ENCODE measurements at places on chromosomes 1 and 21.

DNA sequence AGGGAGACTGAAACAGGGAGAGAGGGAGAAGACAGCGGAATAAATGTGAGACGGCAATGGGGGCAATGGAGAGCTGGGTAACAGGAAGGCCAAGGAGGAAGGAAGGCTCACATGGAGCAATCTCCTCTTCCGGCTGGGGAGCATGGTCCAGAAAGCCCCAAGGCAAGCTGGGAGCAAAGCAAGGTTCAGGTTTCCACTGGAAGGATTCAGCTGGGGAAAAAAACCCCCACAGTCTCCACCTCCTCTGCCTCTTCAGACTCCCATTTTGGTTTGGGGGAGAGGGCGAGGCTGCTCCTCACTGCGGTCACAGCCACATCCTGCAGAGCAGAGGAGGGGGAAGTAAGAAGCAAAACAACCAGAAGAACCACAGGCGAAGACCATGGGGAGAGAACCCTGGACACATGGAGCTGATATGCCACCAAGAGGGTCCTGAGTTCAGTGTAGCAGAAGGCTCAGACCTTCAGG is 650 bp downstream of the TNFAIP8L2 start:
- no peaks in the 10 kb centered on the region for H3K27me3 ChIP-seq
- peak overlapping the region; percentile 98 for H3K4me3 ChIP-seq
- peaks cover 40% of the 10 kb centered on the region for H3K4me1 ChIP-seq
- H3K27ac ChIP-seq, result peak overlapping the region; percentile 95

DNA sequence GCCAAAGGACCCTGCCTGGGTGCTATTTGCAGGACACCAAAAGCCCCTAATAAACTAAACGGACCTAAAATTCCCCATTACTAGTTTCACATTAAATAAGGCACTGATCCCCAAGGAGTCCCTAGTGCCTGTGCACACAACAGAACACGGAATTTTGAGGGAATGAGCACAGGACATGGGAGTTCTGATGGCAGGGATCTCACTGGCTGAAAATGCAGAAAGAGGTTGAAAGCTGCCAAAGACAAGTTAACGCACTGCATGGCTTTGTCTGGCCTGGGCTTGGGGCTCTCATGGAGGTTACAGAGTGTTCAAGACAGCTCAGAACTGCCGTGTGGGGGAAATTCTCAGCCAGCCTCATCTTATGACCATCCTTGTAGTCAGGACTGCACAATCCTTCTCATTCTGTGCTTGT is 15.6 kb upstream of the ATP1B1 start:
- peaks cover 8% of the 10 kb centered on the region for H3K4me1 ChIP-seq
- H3K4me3 ChIP-seq, result no peak overlapping the region
- no peak overlapping the region for H3K27ac ChIP-seq
- H3K27me3 ChIP-seq, result peaks cover 12% of the 10 kb centered on the region

- no peaks in the 10 kb centered on the region for H3K27me3 ChIP-seq
- peaks cover 61% of the 10 kb centered on the region for H3K4me1 ChIP-seq
- peaks cover 39% of the 10 kb centered on the region for H3K36me3 ChIP-seq
Observed at GRCh38 chr1:198929111-198929604, 290.3 kb downstream of the PTPRC start.

GRCh38 chr1:107590900-107591622 is 373.9 kb downstream of the VAV3 start:
- H3K36me3 ChIP-seq, result no peaks in the 10 kb centered on the region
- no peak for DNase-seq
- peaks cover 12% of the 10 kb centered on the region for H3K4me1 ChIP-seq
- no peak overlapping the region for H3K27ac ChIP-seq
- no peak overlapping the region for H3K4me3 ChIP-seq
- H3K27me3 ChIP-seq, result no peaks in the 10 kb centered on the region

- no peaks in the 10 kb centered on the region for H3K4me1 ChIP-seq
- H3K27ac ChIP-seq, result no peak overlapping the region
- peaks cover 54% of the 10 kb centered on the region for H3K36me3 ChIP-seq
- DNase-seq, result no peak
- H3K4me3 ChIP-seq, result no peak overlapping the region
Observed at GRCh38 chr1:19101244-19101643, 108.8 kb downstream of the UBR4 start.

- H3K4me3 ChIP-seq, result no peak overlapping the region
- H3K4me1 ChIP-seq, result no peaks in the 10 kb centered on the region
- no peak for DNase-seq
- H3K36me3 ChIP-seq, result no peaks in the 10 kb centered on the region
Observed at GRCh38 chr1:65804584-65804983, 11.9 kb downstream of the PDE4B start.

GRCh38 chr1:223443397-223443796 is 50.2 kb downstream of the CCDC185 start:
- no peaks in the 10 kb centered on the region for H3K4me1 ChIP-seq
- no peak for DNase-seq
- no peak overlapping the region for H3K27ac ChIP-seq
- H3K36me3 ChIP-seq, result no peaks in the 10 kb centered on the region

DNA sequence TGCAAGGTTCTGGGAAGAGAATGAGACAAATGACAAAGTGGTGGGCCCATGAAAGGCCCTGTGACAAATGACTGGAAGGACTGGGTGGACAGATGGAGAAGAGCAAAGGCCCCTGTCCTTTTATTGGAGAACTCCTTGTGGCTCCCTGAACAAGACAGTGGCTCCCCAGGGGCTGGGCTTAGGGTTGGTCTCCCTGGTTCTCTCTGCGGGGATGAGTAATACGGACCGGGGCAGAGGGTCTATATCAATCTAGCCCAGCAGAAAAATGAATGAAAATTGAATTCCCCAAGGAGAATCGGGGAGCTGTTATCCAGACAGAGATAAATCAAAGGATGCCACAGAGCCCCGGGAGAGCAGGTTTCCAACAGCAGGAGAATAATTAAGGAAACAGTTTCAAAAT is 5.2 kb upstream of the LHX4 start:
- no peak overlapping the region for H3K4me3 ChIP-seq
- no peak overlapping the region for H3K27ac ChIP-seq
- no peak for DNase-seq

GRCh38 chr1:244349581-244350001 is 102.1 kb downstream of the ADSS2 start:
- H3K36me3 ChIP-seq, result peaks cover 1% of the 10 kb centered on the region
- H3K27me3 ChIP-seq, result no peaks in the 10 kb centered on the region
- peaks cover 18% of the 10 kb centered on the region for H3K4me1 ChIP-seq
- peak overlapping the region; percentile 49 for H3K27ac ChIP-seq

DNA sequence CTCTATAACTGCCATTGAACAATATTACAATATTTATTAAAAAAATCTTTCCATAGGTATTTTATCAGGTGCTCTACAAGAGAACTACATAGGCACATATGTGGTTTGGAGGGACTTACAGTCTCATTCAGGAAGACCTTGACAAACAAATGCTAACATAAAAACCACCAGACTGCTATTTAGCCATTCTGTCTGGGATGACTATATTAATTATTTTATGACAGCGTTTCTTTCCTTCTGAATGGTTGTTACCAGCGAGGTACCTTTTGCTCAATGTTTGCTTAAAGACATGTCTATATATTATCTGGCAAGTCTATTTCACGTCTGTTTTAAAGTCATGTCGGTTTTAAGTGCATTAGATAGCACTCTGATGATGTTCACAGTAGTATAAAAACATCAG is 69.7 kb downstream of the RUNX1 start:
- H3K27me3 ChIP-seq, result no peaks in the 10 kb centered on the region
- H3K27ac ChIP-seq, result no peak overlapping the region
- no peak for DNase-seq
- peaks cover 73% of the 10 kb centered on the region for H3K4me1 ChIP-seq
- H3K4me3 ChIP-seq, result no peak overlapping the region
- peaks cover 54% of the 10 kb centered on the region for H3K36me3 ChIP-seq

DNA sequence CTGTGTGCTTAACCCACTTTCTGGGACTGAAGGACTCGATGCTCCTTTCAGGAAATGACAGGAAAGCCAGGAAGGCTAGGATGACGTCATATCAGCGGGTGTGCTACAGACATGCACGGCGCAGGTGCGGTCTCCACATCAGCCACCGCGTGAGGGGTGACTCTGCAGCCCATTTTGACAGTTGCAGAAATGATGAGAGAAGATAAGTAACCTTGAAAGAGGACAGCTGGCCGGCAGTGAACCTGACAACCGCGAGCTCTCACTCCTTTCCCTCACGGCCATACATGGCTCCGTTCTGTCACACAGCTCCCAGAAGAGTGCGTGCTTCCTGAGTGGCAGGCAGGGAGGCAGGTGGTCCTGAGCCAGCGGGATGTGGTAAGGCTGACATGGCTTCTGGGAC is 1.7 kb upstream of the KRTAP10-5 start:
- peaks cover 17% of the 10 kb centered on the region for H3K27me3 ChIP-seq
- H3K4me1 ChIP-seq, result peaks cover 5% of the 10 kb centered on the region
- H3K27ac ChIP-seq, result no peak overlapping the region
- H3K36me3 ChIP-seq, result peaks cover 1% of the 10 kb centered on the region
- no peak for DNase-seq
- H3K4me3 ChIP-seq, result no peak overlapping the region

DNA sequence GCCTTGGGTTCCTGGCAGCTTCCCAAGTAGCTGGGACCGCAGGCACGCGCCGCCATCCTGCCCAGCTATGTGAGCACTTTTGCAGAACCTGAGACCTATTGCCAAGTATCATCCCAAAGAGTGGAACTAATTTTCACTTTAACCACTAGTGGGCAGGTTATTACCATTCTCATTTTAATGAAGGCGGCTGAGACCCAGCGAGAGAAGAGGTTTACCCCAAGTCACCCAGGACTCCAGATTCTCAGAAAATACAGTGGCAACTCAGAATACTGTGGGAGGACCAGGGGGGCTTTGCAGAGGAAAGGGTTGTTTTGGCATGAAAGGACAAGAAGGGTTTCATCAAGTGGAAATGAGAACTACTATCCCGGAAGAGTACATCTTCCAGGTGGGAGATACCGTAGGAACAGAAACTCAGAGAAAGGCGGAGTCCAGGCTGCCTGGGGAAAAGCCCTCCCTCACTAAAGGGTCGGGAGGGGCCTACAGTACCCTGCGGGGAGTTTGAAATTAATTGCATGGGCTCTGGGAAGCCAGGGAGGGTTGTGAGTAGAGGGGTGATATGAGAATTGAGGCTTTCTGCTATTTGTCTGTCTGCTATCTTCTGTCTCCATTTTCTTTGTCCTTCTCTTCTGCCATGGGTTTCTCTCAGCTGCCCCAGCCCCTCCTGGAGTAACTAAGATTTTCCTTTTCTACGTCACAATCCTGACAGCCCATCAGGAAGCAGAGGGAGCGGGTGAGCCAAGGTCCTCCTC is 7.2 kb upstream of the SEMA4A start:
- DNase-seq, result peak; percentile 35
- H3K27me3 ChIP-seq, result no peaks in the 10 kb centered on the region
- peak overlapping the region; percentile 78 for H3K4me3 ChIP-seq
- no peaks in the 10 kb centered on the region for H3K36me3 ChIP-seq
- H3K4me1 ChIP-seq, result peaks cover 23% of the 10 kb centered on the region

GRCh38 chr1:166920561-166921475 is 44.8 kb upstream of the TADA1 start:
- peaks cover 36% of the 10 kb centered on the region for H3K27me3 ChIP-seq
- H3K36me3 ChIP-seq, result peaks cover 8% of the 10 kb centered on the region
- H3K4me1 ChIP-seq, result no peaks in the 10 kb centered on the region
- DNase-seq, result no peak
- no peak overlapping the region for H3K27ac ChIP-seq

DNA sequence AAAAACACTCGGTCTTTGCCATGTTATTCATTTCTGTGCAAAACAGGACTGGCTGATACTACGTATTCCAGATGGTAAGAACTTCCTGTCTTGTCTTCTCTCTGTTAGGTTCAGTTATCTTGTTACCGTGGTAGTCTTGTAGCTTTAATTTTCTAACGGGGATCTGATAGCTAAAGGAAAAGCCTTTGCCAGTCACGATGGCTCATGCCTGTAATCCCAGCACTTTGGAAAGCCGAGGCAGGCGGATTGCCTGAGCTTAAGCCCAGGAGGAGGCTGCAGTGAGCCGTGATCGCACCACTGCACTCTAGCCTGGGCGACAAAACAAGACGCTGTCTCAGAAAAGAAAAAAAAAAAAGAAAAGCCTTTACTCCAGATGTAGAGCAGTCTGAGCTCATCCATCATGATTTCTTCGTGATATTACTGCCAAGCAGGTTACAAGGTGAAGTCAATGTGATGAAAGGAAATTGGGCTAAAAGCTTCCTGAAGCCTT is 11.1 kb upstream of the MSTO1 start:
- no peaks in the 10 kb centered on the region for H3K36me3 ChIP-seq
- peak overlapping the region; percentile 70 for H3K27ac ChIP-seq
- no peak for DNase-seq

- H3K27ac ChIP-seq, result no peak overlapping the region
- H3K36me3 ChIP-seq, result no peaks in the 10 kb centered on the region
- DNase-seq, result no peak
- H3K4me3 ChIP-seq, result no peak overlapping the region
- H3K27me3 ChIP-seq, result peaks cover 7% of the 10 kb centered on the region
Observed at GRCh38 chr1:178659789-178660208, 65.2 kb upstream of the RALGPS2 start.

DNA sequence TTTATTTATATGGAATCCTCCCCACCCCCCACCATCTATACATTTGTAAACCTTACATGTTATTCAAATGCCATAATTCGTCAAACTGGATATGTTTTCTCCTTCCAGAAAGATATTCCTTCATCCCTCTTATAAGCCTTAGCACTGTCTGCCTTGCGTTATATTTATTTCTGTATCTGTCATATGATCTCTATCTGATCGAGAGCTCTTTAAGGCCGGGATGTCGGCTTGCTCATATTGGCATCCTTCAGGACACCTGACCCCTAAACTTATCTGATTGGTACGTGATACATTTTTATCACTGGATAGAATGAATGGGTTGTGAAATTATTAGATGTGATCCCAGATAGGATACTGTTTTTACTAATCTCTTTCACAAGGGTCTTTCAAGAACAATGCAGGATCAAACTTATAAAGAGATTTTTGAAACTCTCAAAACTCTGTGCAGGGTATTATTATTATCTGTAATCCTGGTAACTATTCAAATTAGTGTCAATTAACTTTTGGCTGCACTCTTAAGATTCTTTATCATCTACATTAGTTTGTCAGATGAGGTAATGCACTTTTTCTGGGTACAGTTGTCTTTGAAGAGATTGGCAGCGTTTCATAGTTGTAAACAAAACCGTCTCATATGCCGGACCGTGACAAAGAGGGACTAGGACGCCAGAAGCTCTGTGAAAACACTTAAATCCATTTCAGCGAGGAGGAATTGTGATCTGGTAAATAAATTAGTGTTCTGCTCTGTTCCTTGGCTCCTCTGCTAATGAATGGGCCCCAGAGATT is 152.0 kb downstream of the KIF26B start:
- no peaks in the 10 kb centered on the region for H3K36me3 ChIP-seq
- peaks cover 10% of the 10 kb centered on the region for H3K4me1 ChIP-seq
- H3K27me3 ChIP-seq, result peaks cover 2% of the 10 kb centered on the region
- H3K4me3 ChIP-seq, result no peak overlapping the region

GRCh38 chr1:226607268-226607660 is 58.7 kb downstream of the STUM start:
- no peak overlapping the region for H3K27ac ChIP-seq
- DNase-seq, result no peak
- no peak overlapping the region for H3K4me3 ChIP-seq
- H3K27me3 ChIP-seq, result no peaks in the 10 kb centered on the region
- no peaks in the 10 kb centered on the region for H3K36me3 ChIP-seq

DNA sequence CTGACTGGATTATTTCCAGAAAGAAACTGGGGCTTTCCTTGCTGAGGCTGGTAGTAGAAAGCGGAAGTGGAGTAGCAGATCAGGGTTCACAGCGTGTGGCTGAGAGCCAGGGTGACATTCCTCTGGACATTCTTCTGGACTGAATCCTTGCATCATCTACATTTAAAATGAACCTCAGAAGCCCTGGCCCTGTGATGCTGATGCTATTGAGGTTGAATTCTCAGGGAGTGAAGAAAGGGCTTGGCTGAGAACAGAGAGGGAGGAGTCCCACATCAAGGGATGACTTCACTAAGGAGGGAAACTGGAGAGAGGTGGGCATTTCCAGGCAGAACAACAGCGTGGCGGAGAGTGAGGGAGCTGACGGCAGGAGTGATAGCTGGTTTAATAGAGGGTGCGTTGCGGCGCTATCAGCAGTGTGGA is 102.3 kb upstream of the LMO4 start:
- no peaks in the 10 kb centered on the region for H3K36me3 ChIP-seq
- no peak overlapping the region for H3K27ac ChIP-seq
- no peaks in the 10 kb centered on the region for H3K4me1 ChIP-seq

All from T-helper 2 cell treated with Interferon-gamma antibody and Interleukin-4, amounts not matched to agents 5 μg/mL and 100 μg/mL, for 36 hours (primary cell).